Tibial nerve (tissue), 4 donors: ENCODE measurements at places on chromosomes 1 and 21.

GRCh38 chr1:227082999-227083746, 143.1 kb downstream of the COQ8A start:
- DNase-seq, result no peak

GRCh38 chr1:156383023-156383422, 14.0 kb downstream of the RHBG start:
- DNase-seq, result no peak

DNA sequence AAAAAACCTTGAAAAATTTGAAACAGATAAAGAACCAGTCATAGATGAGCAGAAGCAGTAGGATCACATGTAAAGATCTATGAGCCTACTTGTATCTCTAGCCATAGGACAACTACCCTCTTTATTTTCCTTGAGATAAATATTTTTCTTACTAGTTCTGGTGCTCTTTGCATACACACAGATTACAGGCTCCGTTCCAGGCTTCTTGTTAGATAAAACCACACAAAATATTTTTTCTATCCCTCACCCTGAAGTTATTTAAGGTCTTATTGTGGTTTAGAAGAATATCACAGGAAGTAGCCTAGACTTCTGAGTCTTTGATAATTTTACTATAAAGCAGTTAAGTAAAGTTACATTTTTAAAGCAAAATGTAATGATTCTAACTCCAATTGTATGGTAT, 512.2 kb downstream of the NEGR1 start:
- no peak for DNase-seq

DNA sequence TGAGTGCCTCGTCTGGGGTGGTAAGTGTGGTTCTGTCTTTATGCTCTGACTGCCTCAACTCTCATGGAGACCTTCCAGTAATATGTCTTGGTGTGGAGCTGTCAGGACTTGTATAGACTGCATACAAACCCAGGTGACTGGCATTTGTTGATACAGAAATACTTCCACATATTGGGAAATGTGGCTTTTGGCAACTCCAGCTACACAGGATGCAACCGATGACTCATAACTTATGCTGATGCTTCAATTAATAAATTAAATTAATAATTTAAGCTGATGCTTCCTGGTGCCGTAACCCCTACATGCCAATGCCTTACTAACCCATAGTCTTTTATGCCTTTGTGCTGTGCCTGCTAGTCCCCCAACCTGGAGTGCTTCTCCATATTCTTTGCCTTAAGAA, 72.3 kb upstream of the ARTN start:
- no peak for DNase-seq

GRCh38 chr21:22223385-22223784, 1225.2 kb downstream of the NCAM2 start:
- no peak for DNase-seq

GRCh38 chr1:184982002-184982954, 8.0 kb upstream of the NIBAN1 start:
- peak; percentile 79 for DNase-seq

DNA sequence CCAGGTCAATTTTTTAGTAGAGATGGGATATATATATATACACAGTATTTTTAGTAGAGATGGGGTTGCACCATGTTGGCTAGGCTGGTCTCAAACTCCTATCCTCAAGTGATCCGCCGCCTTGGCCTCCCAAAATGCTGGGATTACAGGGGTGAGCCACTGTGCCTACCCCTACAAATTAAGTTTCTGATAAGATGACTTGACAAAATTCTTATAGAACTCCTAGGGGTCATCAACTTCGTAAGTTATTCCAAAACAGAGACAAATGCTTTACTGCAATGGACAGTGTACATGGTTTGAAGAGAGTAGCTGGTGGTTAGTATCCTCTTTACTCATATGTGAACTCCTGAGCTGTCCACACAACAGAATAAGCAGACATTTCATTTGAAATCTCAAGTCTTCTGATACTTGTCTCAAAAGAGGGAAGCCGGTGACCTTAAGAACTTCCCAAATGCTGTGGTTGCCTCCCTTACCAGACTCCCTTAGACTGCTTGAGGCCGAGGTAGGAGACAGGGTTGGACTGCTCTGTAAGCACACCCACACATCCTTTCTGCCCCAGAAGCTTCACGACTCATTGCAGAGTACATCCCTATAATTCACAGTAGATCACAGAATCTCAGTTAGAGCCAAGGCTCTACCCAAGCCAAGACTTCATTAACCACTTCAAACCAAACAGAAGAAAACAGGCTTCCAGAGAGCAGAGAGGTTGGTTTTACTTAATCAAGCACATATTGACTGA, 244.1 kb upstream of the IRF2BP2 start:
- DNase-seq, result no peak
